CD4-positive, alpha-beta memory T cell (primary cell): ENCODE measurements at places on chromosomes 16 and 17.

DNA sequence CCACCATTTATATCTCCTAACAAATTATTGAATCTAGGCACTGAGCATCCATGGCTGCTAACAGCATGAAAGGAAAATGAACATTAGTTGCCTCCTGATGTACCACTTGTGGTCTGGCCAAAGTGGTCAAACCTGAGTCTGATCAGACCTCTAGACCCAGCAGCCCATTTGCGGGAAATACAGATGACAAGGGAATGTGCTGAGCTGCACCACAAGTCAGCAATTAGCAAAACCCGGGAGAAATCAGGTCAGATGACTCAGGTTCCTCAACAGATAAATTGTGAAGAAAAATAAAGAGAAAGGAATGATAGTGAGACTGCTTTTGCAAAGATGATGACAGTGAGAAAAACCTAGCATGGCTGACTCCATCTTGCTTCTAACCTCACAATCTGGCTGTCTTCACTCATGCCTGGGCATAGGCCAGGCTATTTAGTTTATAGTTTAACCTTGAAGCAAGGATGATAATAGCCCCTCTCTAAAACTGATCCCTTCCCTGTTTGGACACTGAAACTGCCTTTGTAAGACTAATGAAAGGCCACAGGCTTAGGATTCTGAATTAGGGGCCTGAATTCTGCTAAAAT lies 142.7 kb upstream of the ASIC2 start:
- no peak for DNase-seq

DNA sequence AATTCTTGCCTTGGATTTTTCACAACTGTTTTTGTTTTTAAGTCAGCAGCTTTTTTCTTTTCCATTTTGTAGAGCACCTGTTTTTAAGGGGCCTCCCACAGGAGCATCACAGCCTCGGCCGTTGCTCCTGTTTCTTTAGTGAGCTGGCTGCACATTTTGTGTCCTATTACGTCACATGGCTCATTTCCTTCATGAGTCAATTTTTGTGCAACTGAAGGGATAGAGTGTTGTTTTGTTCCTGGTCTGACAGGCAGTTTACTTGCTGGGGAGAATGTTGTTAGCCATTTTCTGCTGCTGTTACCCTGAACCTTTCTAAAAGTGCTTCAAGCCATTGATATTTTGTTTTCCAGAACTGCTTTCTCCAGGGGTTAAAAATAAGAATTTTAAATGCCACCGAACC lies 45.0 kb upstream of the CRISPLD2 start:
- DNase-seq: no peak

DNA sequence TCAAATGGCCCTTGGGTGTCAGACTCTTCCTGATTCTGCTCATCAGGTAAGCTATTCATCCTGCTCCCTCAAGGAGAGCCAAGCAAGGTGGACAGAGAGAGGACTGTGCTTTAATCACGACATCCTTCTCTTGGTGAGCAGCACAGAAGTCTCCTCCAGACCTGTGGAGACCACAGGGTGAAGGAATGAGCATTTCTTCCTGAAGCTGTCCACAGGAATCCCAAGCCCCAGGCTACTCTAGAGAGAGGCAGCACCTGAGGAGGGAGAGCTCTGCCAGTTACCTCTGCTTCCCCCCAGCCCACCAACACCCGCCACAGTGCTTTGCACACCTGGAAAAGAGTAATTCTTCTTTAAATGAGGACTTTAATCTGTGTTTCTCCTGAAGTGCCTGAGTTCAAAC lies 100.0 kb downstream of the PARN start:
- DNase-seq: no peak

GRCh38 chr16:72785171-72785570 lies 262.8 kb downstream of the ZFHX3 start:
- no peak for DNase-seq

DNA sequence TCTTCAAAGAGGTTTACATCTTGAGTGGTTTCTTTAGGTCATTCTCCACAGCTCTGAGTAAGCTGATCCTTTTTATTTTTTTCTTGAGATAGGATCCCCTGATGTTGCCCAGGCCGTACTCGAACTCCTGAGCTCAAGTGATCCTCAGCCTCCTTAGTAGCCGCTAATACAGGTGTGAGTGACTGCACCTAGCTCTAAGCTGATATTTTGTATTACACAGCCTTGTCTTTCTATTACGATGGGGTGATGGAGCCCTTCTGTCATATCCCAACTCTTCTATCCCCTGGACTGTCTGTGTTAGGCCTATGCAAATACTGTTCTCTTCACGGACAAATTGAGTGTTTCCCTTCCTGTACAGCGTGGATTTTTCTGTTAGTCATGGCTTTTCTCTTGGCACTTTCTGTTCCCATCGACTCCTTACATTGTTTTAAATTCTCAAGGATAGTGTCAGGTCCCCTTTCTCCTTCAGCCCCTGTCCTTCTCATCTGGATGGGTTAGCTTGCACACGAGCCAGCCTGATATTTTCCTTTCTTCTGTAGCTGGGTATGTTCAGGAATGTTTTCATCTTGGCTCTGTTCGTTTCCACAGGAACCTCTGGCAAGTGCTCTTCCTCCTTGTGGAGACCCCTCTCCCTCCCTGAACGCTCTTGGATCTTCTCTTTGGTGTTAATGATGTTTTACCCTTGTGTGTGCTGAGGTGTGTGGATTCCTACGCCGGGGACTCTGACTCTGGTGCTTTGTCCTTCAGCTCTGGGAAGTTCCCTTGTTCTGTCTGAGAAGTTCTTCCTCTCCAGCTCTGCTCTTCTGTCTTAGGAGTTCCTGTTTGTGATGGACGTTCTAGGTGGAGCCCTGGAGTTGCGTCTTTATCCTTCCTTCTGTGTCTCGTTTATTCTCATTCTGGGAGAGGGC lies 2.3 kb downstream of the BANP start:
- DNase-seq: no peak

DNA sequence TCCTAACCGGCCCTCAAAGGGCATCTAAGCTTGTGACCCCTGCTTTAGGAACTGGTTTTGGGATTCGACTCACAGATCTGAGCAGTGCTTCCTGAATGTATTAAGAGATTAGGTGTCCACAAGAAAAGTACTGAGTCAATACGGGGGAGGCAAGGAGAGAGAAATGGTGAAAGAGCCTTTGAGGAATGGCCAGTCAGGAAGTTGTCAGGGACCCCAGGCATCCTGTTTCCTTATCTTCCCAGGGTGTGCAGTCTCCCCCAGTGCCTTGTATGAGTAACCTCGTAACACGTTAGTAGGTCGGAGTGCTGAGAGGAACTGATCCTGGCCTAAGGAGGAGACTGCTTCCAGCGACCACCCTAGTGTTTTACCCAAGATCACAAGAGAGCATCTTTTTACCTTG lies 16.4 kb upstream of the TMED6 start:
- no peak for DNase-seq

- no peak for DNase-seq
Measured at GRCh38 chr17:4540224-4540651, 14.9 kb downstream of the MYBBP1A start.

DNA sequence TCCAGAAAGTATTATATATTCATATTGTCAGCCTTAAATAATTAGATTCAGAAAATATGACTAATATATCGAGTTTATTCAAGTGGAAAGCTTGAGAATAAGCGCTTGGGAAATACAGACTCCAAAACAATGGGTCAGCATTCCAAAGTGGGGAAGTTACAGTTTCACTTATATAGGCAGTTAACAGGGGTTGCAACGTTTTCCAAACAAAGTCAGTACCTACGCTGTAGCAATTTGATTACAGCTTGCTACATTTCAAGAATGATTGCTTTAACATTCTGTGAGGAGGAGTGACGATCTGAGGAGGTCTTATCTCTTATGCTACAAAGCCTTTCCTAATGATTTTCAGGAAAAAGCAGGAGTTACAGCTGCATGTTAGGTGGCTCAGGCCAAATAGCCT lies 34.2 kb upstream of the HS3ST3A1 start:
- no peak for DNase-seq
